ENCODE measurements at places on chromosomes 4 and X. TPM values are rescaled to one million over a fixed set of nuclear protein-coding genes. Genes with fewer than 3 reads are reported as not detected.
A peak's percentile ranks its signal among the peaks of the same experiment; 100 is the strongest.

Gene ENAM
- 0.19 TPM for total RNA-seq

Gene GK
- total RNA-seq, result 14.2 TPM

Gene RBM41
- total RNA-seq, result 14.0 TPM

Gene NAT8L
- 0.33 TPM for total RNA-seq

Gene CCSER1
- total RNA-seq, result 9.3 TPM

Gene PRSS12
- not detected for total RNA-seq

- no peak overlapping the region for H3K4me3 ChIP-seq
- no peaks in the 10 kb centered on the region for H3K27me3 ChIP-seq
- no peak overlapping the region for H3K27ac ChIP-seq
- no peaks in the 10 kb centered on the region for H3K4me1 ChIP-seq
- no peak for DNase-seq
Observed at GRCh38 chr4:155025762-155026457, 182.5 kb upstream of the NPY2R start.

DNA sequence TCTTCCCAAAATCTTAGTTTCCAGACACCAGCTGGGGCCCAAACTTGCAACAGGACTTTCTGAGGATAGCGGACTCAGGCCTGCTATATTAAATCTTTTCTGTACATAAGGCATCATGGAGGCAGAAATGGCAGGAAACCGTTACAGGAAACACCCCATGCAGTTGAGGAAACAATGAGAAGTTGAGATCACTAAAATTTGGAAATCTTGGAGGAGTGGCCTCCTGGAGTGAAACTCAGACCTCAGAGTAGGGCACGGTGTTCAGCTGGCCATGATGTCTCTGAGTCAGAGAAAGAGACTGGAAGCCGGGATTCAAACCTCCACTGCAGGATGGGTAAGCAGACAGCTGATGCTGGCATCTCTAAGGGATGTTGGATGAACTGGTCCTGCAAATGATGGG, 372.6 kb upstream of the CTSO start:
- no peaks in the 10 kb centered on the region for H3K4me1 ChIP-seq
- H3K4me3 ChIP-seq, result no peak overlapping the region
- DNase-seq, result no peak
- H3K27ac ChIP-seq, result no peak overlapping the region

DNA sequence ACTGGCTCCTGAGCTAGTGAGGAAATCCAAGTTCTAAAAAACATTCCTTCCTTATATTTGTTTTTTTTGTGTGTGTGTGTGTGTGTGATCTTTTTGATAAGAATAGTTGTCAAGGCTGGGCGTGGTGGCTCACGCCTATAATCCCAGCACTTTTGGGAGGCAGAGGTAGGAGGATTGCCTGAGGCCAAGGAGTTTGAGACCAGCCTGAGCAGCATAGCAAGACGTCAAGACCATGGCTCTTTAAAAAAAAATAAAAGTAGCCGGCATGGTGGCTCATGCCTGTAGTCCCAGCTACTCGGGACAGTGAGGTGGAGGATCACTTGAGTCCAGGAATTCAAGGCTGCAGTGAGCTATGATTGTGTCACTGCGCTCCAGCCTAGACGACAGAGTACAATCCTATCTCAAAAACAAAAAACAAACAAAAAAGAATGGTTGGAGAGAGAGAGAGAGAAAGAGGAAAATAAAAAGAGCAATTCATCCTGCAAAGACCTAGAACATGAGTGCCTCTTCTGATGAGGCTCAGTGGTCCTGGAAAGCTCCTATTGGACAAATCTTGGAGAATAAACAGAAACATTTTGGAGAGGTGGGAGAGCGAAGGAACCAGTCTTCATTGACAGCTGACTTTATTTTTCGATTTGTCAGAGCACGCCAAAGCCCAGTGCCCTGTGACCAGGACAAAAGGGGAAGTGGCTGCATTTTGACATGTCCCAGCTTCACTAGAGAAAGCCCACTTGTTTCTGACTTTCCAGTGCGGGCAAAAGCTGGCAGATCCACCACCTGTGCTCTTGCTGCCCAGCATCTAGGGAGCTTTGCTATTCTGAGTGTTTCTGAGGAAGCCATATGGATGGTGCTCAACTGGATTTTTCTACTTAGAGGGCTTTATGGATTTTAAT, 244.7 kb downstream of the PALLD start:
- H3K27ac ChIP-seq, result no peak overlapping the region
- H3K4me3 ChIP-seq, result no peak overlapping the region
- DNase-seq, result peak; percentile 62
- no peaks in the 10 kb centered on the region for H3K27me3 ChIP-seq
- H3K36me3 ChIP-seq, result no peaks in the 10 kb centered on the region

DNA sequence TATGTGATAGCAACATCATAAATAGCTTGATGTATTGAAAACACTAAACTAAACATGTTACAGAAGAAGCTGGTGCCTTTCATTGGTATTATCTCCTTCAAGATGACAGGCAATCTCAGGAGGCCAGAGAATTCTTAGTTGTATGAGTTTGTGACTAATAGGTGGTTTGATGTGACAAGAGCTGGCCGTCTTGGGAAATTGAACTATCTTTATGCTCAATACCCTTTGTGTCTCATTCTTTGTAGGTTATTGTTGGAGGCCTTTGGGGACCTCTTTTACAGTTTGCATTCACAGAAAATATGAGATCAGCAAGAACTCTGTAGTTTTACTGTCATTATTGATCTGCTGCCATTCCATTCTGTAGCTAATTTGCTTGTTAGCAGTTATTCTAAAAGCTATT, 659.2 kb upstream of the PITX2 start:
- H3K4me1 ChIP-seq, result no peaks in the 10 kb centered on the region
- no peaks in the 10 kb centered on the region for H3K27me3 ChIP-seq
- DNase-seq, result no peak
- H3K27ac ChIP-seq, result no peak overlapping the region
- H3K4me3 ChIP-seq, result no peak overlapping the region

GRCh38 chr4:77599378-77599777, 6.2 kb upstream of the CXCL13 start:
- H3K4me3 ChIP-seq, result no peak overlapping the region
- DNase-seq, result no peak
- no peaks in the 10 kb centered on the region for H3K4me1 ChIP-seq
- H3K27me3 ChIP-seq, result no peaks in the 10 kb centered on the region

GRCh38 chrX:26470941-26471340, 255.0 kb downstream of the MAGEB5 start:
- H3K36me3 ChIP-seq, result no peaks in the 10 kb centered on the region
- DNase-seq, result no peak
- H3K4me1 ChIP-seq, result no peaks in the 10 kb centered on the region

DNA sequence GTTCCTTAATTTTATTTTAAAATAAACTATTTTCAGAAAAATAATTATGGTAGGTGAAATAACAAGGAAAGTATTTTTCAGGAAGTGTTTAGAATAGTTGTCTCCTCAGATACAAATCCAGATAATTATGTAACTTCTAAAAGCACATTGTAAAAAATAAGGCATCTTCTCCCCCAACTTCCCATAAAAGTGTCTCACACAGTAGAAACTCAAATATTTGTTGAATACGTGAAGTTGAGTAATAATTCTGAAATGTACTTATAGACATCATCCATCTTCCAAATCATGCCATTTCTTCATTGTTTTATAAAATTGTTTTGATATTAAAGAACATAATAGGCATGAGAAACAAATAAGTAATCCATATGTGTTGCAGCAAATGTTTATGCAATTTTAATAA, 18.0 kb downstream of the SHISA3 start:
- no peaks in the 10 kb centered on the region for H3K27me3 ChIP-seq
- no peak for DNase-seq
- no peak overlapping the region for H3K27ac ChIP-seq
- no peak overlapping the region for H3K4me3 ChIP-seq

- no peaks in the 10 kb centered on the region for H3K4me1 ChIP-seq
- H3K27me3 ChIP-seq, result no peaks in the 10 kb centered on the region
- no peaks in the 10 kb centered on the region for H3K36me3 ChIP-seq
- DNase-seq, result no peak
- H3K4me3 ChIP-seq, result no peak overlapping the region
- no peak overlapping the region for H3K27ac ChIP-seq
Observed at GRCh38 chr4:100100985-100101384, 89.3 kb downstream of the DDIT4L start.

DNA sequence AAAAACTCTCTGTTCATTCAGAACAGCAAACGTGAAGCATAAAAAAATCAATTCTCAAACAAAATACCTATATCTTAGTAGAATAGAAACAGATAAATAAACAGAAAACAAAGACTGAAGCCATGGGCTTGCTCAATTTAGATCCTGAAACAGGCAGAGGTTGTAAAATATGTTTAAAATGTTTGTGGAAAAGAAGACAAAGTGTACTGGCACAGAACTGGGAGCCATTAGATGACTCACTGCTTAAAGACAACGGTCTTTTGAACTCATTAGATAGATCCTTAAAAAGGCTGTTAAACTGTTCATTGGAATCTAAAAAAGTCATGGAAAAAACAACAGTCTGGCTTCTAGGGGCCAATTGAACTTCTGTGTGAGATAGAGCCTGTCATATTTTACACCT, 247.0 kb upstream of the NDST4 start:
- H3K27me3 ChIP-seq, result no peaks in the 10 kb centered on the region
- no peaks in the 10 kb centered on the region for H3K36me3 ChIP-seq
- no peak overlapping the region for H3K27ac ChIP-seq
- no peak overlapping the region for H3K4me3 ChIP-seq
- DNase-seq, result no peak

GRCh38 chrX:17531500-17531899, 156.5 kb downstream of the NHS start:
- H3K4me1 ChIP-seq, result peaks cover 3% of the 10 kb centered on the region
- no peaks in the 10 kb centered on the region for H3K36me3 ChIP-seq
- no peak overlapping the region for H3K27ac ChIP-seq
- no peak overlapping the region for H3K4me3 ChIP-seq
- DNase-seq, result no peak
- no peaks in the 10 kb centered on the region for H3K27me3 ChIP-seq

GRCh38 chr4:3637326-3638016, 105.2 kb upstream of the LRPAP1 start:
- DNase-seq, result no peak
- H3K4me1 ChIP-seq, result no peaks in the 10 kb centered on the region
- no peak overlapping the region for H3K27ac ChIP-seq
- H3K4me3 ChIP-seq, result no peak overlapping the region

DNA sequence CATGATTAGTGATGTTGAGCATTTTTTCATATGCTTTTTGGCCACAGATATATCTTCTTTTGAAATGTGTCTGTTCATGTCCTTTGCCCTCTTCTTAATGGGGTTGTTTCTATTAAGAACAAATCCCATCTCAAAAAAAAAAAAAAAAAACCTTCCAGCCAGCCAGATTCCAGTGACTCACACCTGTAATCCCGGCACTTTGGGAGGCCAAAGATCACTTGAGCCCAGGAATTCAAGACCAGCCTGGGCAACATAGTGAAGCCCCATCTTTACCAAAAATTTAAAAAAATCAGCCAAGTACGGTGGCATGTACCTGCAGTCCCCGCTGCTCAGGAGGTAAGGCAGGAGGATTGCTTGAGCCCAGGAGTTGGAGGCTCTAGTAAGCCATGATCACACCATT, 5.1 kb downstream of the RAB33B start:
- no peak overlapping the region for H3K27ac ChIP-seq
- no peaks in the 10 kb centered on the region for H3K36me3 ChIP-seq
- H3K4me1 ChIP-seq, result peaks cover 2% of the 10 kb centered on the region
- H3K27me3 ChIP-seq, result no peaks in the 10 kb centered on the region

GRCh38 chr4:105153749-105154148, 7.1 kb downstream of the TET2 start:
- H3K4me1 ChIP-seq, result peaks cover 1% of the 10 kb centered on the region
- DNase-seq, result no peak
- H3K4me3 ChIP-seq, result no peak overlapping the region
- H3K36me3 ChIP-seq, result no peaks in the 10 kb centered on the region
- no peak overlapping the region for H3K27ac ChIP-seq

GRCh38 chrX:107707866-107708265, 67.7 kb downstream of the TSC22D3 start:
- H3K27me3 ChIP-seq, result no peaks in the 10 kb centered on the region
- no peak for DNase-seq
- H3K4me1 ChIP-seq, result no peaks in the 10 kb centered on the region
- H3K4me3 ChIP-seq, result no peak overlapping the region
- no peaks in the 10 kb centered on the region for H3K36me3 ChIP-seq

DNA sequence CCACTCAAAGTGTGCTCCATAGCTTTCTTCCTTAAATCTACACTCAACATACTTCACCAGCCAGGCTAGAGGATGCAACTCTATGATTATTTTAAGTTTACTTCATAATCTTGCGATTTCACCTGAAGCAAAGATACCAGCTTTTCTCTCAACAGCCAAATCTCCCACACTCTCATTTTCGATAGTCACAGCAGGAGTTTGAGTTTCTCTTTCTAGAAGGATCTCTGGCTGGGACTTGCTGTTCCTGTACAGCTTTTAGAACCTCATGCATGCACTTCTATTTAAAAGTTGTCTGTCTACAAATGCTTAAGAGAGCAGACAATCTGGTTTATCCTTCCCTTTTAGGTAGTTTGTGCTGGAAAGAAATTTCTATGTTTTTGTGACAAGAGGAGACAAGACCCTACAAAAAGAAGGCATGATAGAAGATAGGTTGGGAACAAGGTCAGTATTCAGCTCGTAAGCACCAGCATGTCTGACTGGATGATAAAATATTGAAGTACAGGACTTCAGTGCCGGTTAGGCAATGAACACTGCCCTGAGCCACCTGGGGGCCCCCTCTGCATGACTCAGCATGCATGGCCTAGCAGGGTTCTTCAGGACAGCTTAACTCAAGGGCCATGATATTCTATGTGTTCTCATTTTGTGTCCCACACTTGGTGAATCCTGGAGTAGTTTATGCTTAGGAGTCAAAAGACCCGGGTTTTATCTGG, 65.6 kb downstream of the ATXN3L start:
- H3K4me3 ChIP-seq, result no peak overlapping the region
- H3K27ac ChIP-seq, result no peak overlapping the region
- no peaks in the 10 kb centered on the region for H3K4me1 ChIP-seq
- no peaks in the 10 kb centered on the region for H3K36me3 ChIP-seq
- H3K27me3 ChIP-seq, result no peaks in the 10 kb centered on the region
- no peak for DNase-seq
